ENCODE measurements at places on chromosomes 7 and 10.

DNA sequence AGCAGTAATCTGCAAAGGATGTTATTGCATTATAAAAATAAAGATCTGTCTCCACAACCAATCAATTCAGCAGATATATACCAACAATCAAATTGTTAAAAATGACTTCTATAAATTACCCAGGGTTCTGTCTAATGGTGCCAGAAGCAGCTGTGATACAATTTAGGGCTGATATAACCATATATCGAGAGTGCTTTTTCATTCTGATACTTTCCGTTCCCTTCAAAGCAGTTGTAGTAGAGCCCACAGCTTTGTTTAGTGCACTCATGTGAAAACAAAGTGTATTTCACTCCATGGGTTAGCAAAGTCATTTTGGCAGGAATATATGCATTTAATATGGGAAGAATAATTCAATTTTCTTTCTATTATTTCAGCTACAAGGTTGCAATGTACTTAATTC, 83.1 kb upstream of the CHCHD3 start:
- no peak for DNase-seq

DNA sequence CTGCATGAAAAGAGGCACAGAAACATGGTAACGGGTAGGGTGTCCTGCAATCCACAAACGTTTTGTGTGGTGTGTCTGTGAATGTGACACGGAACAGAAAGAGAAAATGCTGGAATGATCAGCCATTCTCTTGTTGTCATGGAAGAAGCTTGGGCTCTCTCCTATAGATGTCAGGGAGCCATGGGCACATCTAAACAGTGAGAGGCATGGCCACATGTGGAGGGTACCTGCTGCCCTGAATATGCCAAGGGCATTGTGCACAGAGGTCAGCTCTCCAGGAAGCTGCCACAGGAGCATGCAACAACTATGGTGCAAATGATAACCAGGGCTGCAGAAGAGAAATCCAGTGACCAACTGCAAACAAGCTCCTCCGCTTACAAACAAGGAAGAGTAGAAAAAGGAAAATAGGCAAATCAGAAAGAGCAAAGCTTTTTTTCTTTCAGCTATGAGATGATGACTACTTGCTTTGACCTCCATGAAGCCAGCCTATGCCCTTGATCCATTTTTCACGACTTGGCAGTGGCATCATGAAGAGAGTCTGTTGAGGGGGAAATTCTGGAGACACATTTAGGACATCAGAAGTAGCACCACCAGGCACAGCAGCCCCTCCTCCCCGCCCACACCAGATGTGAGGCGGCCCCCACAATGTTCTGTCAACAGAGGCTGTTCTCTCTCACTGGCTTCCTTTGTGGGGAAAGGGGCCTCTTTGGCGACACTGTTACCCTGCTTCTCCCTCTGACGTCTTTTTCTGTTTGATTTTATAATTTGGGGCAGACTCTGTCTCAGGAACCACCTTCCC, 4.8 kb upstream of the PDE1C start:
- DNase-seq, result no peak

- no peak for DNase-seq
Measured at GRCh38 chr10:14692344-14693076, 82.2 kb downstream of the FAM107B start.

- no peak for DNase-seq
Measured at GRCh38 chr10:117272195-117273076, 31.5 kb downstream of the SLC18A2 start.

GRCh38 chr7:48780862-48781261, 143.5 kb upstream of the CDC14C start:
- DNase-seq, result no peak

DNA sequence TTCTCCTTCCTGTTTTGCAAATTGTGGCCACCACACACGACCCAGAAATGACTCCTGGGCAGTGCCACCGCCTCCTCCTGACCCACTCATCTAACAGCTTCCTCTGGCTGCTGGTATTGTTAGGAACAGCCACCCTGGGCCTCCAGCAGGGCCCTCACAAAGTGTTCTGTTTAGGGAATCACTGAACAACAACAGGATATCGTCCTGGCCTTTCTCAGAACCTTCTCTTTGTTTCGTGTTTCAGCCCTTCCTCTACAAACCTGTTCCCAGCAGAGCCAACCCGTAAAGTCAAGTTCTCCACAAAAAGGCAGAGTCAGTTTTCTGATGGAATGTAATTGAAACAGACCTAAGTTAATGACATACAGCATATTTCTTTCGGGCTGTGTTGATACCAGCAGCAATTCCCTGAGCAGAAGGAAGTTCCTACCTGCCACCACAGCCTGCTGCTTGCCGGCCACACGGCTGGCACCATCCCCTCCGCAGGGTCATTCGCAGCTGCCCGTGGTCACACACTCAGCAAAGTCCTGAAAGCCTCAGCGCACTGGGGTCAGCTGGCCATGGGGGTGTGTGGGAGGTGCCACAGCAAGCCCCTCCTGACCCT, 91.7 kb upstream of the PITRM1 start:
- no peak for DNase-seq

DNA sequence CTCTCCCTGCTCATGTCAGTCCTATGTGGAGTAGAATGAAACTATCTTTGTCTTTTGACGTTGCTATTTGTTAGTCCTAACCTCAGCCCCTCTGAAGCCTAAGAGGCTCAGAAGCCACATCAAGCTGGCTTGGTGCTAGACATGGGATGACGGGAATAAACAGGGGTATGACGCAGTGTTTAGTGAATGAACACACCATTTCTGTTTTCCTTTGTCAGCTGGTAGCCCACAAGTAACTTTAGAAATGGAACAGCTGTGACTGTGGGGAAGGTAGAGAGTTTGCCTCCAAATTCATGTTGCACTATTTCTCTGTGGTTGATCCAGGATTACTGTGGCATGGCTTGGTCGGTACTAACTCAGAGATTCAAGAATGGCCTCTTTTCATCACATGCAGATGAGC, 31.3 kb downstream of the COX15 start:
- no peak for DNase-seq

GRCh38 chr10:94489976-94490788, 55.4 kb upstream of the HELLS start:
- DNase-seq, result no peak

DNA sequence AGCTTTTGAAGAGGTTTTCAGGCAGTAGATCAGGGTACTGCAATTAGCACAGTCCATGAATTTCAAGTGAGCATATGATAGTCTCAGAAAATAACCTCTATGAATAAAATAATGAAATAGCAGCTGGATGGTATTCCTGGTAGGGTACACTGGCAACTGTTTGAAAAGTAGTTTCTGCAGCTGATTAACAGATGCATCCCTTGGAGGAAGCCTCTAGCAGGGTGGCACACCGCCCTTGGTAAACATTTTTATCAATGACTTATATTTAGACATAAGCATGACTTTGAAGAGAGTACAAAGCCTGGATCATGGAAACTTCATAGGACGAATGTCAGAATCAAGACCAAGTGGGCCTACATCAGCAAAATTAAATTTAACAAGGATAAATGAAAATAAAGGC, 26.8 kb downstream of the WNT16 start:
- no peak for DNase-seq

DNA sequence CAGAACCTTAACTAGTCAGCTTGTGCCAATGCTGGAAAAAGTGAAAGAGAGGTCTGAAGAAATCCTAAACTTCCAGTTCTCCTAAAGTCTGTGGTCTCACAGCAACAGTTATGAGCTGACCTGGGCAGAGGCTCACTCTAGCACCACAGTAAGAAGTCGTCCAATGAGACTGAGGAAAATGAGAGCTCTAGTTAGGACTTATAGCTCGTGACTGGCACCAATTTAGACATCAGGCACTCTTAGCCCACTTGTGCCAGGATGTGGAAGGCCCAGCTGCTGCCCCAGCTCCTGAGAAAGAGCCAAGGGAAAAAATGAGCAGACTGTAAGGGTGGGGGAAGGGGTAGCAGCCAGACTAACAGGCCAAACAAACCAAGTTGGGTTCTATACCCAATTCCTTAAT, 7.6 kb downstream of the MMS19 start:
- DNase-seq, result no peak

DNA sequence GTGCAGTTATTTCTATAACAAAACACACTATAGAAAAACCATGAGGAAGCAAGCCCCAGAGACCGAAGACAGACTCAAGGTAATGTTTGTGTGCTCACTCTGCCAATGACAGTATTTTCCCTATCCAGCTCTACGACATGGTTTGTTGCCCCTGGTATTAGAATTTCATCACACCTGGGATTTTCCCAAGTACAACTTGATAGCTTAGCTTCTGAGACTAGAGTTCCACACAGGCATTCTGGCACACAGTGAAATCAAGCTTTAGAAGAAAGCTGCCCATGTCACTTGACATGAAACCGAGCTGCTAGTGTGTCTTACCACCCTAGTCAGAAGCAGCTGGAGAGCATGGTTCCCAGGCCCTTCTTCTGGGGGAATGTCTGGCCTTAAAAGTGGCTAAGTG, 44.1 kb upstream of the AKR1E2 start:
- no peak for DNase-seq

DNA sequence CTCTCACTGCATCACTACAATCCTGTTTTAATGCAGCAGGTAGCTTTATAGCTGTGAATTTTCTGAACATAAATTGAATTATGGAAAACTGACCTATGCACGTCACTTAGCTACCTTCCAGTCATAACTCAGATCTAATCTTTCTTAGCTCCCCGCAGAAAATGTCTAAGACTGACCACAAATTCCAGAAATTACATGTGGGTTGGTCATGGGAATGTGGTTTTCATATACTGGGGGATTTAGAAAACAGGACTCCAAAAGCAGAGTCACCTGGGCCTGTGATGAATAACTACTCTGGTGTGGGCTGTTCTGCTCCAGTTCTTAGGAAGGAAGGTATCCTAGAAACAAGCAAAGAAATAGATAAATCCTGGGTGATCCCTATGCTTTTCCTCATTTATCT, 178.4 kb upstream of the LRRTM3 start:
- no peak for DNase-seq

GRCh38 chr7:27581119-27581518, 81.6 kb downstream of the HIBADH start:
- DNase-seq, result no peak

DNA sequence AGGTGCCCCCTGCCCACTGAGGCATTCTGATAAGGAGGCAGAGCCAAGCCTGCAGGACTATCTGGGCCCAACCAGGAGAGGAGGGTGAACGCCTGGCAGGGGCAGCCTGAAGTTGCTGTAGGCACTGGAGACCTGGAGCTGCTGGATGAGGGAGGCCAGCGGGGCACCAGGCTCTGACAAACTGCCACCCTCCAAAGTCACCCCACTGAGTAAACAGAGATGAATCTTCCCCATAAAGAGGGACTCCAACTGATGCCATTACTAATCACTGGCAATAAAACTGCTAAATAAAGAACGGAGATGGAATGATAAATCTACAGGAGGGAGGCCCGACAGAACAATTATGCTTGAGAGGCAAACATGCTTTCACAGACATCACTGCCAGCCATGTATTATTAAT, 44.2 kb downstream of the DRGX start:
- no peak for DNase-seq

DNA sequence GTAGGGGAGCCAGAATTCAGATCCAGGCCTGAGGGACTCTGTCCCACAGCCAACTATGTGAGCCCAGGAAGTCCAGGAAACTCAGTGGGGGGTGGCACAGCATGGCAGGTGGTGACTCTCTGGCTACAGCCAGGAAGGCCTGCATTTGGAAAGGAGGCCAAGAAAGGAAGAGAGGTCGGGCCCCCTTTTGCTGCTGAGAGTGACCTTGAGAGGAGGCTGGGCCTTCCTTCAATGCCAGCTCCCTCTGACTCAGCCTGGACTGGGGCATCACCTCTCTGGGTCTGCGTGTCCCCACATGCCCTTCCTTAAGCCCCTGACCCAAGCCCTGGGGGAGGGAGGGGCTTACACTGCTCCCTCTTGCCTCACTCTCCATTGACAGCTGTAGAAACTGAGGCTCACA, 6.4 kb upstream of the MYL10 start:
- DNase-seq, result no peak

DNA sequence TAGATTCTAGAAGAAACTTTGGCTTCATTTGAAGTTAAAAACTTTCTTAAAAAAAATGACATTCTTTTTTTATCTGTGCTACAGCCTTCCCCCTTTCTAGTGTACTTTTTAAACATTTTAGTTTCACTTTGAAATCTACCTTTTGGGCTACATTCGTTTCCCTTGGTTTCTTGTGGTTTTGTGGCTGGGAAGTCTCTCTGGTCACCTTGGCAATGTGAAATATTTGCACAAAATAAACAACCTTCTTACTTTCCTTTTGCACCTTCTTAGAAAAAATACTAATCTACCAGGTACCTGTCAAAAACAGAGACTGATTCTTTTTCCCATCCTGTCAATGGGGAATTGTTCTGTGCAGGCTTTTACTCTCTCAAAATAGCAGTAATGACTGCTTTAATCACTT, 350.2 kb downstream of the GATA3 start:
- peak; percentile 22 for DNase-seq

DNA sequence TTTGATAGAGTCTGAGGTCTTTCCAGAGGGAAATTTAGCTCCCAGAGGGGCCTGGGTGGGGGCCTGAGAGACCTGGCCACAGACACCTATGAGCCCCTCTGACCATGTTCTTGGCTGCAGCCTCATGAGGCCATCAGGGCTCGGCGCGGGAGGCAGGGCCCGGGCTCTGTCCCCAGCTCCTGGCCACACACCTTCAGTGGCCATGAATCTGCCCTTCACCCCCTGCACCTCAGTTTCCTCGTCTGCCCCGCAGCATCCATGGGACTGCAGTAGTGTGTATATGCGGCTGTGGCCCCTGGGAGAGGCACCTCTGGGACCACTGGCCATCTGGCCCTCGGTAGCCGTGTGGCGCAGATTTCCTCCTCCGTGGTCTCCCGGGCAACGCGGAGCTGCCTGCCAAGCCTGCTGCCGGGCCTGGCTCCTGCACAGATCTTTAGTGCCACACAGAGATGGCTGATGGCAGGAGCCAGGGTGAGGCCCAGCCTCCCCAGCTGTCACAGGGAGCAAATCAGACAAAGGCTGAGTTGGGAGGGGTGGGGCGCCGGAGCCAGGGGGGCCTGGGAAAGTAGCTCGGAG, 23.6 kb upstream of the ADCYAP1R1 start:
- no peak for DNase-seq

GRCh38 chr10:71984809-71985388, 20.7 kb downstream of the CHST3 start:
- no peak for DNase-seq

- DNase-seq, result peak; percentile 42
Measured at GRCh38 chr10:79202188-79203013, 133.6 kb downstream of the ZMIZ1 start.

DNA sequence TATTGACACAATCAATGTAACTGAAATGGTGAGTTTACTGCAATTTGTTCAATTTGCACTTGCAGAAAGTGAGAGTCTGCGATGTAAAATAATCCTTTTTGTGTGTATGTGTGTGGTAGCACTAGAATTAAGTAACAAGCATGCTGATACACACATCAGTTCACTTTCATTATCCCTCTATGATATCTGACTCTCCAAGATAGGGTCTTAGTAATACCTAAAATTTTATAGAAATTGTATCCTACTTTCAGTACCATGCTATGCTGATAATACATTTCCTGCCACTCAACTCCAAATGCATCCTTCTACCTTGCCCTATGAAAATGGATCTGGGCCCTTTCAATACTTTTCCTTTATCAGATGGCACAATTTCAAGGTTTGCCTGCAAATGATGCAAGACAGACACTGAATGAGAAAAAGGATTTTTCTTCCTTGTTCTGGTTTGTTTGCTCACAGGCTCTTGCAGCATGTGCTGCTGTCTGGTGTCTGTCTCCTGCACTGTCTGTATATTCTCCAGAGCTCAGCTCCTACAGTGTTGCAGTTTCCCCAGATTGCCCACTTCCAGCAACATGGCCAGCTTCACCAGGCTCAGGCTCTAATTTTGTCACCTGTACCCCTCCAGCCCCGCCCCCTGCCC, 297.9 kb upstream of the HGF start:
- DNase-seq, result no peak
